Neuronal stem cell (in vitro differentiated cells): ENCODE measurements at places on chromosomes 5 and 9.

GRCh38 chr5:56534102-56534829, 281.1 kb upstream of the MAP3K1 start:
- no peak for DNase-seq

- DNase-seq, result no peak
Observed at GRCh38 chr5:44511596-44511995, 122.4 kb upstream of the FGF10 start.

- DNase-seq, result no peak
Observed at GRCh38 chr5:34585601-34586104, 70.5 kb upstream of the RAI14 start.

GRCh38 chr5:33852319-33852718, 39.5 kb downstream of the ADAMTS12 start:
- no peak for DNase-seq

GRCh38 chr9:136860529-136860928, 5.6 kb downstream of the EDF1 start:
- no peak for DNase-seq

GRCh38 chr5:169864483-169864882, 115.8 kb downstream of the INSYN2B start:
- no peak for DNase-seq

GRCh38 chr5:172646716-172647285, 5.7 kb downstream of the NEURL1B start:
- no peak for DNase-seq

DNA sequence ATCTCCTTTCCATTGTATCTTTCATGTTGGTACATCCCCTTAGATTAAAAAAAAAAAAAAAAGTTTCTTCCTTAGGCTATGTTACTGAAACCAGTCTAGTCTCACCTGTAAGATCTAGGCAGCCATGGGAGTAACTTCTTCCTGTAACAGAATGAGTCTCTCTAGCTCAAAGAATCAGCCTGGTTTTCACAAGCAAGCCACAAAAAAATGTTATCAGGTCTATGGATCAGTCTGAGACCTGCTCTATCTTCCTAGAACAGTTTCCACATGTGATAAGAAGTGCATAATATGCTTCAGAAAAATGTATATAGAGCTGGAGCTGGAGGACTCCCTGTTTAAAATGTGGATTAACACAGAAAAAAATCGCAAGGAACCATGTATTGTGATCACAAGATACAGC, 53.8 kb downstream of the ARRDC3 start:
- DNase-seq, result no peak

- no peak for DNase-seq
Observed at GRCh38 chr9:34999576-34999975, 10.0 kb downstream of the DNAJB5 start.

GRCh38 chr9:31103836-31104235, 1280.6 kb upstream of the ACO1 start:
- no peak for DNase-seq

- DNase-seq, result no peak
Observed at GRCh38 chr9:35940458-35941407, 17.2 kb downstream of the OR2S2 start.

DNA sequence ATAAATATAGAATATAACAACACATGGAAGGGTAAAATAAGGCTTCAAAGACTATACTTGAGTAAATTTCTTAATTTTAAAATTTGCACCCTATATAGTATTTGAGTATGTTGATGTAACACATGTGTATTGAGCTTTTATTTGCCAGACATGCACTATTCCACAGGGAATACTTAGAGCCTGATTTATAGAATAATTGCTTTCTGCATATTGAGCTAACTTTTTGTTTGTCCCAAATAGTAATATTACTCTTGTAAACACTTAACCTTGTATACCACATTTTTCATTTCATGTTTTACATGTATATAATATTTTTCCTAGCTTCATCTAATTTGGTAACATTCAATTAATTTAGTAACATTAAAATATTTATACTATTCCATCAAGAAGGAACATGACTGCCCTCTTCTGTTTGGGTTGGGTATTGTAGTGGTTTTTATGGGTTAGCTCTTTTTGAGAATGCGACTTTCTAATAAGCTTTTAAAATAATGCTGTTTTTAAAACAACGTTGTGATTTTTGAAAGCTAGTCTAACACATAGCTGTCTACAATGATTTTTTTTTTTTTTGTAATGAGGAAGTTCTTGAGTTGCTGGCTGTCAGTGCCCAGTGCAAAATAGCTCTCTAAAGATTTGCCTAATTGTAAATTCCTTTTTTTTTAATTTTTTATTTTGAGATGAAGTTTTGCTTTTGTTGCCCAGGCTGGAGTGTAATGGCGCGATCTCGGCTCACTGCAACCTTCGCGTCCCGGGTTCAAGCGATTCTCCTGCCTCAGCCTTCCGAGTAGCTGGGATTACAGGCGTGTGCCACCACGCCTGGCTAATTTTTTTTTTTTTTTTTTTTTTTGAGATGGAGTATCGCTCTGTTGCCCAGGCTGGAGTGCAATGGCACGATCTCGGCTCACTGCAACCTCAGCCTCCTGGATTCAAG, 4.8 kb downstream of the SUB1 start:
- peak; percentile 49 for DNase-seq
